GM10248 (cell line): ENCODE measurements at places on chromosomes 16 and 17.
A peak's percentile ranks its signal among the peaks of the same experiment; 100 is the strongest.

DNA sequence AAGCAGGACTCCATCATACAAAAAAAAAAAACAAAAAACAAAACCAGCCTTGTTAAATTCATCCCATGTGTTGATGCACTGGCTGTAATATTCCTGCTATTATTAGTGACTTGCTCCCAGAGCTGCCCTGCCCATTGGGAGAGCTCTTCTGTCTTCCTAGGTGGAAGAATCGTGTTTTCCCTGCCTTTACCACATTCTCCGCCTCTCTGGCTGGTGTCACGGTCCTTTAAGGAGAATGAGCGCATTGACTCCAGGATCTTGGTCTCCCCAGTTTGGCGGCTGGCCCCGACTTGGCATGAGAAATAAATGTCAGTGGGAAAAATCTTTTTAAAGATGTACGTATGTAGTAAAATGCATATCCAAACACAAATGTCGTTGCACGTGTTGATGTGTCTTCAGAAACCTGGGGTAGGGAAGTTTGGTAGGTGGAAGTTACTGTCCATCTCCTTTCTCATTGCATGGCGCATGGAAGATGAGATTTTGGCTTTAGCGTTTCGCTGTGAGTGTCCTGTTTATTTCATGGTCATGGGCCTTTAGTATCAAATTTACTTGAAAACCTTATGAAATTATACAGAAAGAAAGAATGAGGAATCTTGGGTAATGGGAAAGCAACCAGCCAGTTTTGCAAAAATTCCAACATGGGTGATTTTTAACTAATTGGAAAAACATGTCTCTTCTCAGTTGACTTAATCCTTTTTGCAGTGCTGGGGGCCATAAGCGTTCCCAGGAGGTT is 15.5 kb downstream of the RMI2 start:
- no peak for DNase-seq

- no peak for DNase-seq
These were observed 12.9 kb downstream of the TRIM37 start for GRCh38 chr17:59093702-59094231.

DNA sequence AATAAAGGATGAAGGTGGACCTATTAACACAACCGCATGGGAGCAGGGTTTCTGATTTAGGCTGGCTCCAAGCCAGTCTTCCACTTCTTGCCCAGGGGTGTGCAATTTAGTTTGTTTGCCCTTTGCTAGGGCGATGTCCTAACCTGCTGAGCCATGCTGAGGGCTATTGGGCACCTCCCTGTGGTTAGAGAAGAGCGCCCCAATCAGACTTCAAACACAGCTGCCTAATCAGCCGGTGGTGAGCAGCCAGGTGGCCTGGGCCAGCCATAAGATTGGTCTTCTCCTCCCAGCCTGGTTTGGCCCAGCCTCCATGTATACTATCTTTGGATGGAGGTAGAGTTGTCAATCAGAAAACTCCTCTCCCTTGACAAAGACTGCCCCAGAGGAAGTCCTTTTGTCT is 15.7 kb downstream of the TMEM94 start:
- DNase-seq: no peak

GRCh38 chr17:49967205-49967604 is 1.8 kb upstream of the DLX4 start:
- DNase-seq: no peak

DNA sequence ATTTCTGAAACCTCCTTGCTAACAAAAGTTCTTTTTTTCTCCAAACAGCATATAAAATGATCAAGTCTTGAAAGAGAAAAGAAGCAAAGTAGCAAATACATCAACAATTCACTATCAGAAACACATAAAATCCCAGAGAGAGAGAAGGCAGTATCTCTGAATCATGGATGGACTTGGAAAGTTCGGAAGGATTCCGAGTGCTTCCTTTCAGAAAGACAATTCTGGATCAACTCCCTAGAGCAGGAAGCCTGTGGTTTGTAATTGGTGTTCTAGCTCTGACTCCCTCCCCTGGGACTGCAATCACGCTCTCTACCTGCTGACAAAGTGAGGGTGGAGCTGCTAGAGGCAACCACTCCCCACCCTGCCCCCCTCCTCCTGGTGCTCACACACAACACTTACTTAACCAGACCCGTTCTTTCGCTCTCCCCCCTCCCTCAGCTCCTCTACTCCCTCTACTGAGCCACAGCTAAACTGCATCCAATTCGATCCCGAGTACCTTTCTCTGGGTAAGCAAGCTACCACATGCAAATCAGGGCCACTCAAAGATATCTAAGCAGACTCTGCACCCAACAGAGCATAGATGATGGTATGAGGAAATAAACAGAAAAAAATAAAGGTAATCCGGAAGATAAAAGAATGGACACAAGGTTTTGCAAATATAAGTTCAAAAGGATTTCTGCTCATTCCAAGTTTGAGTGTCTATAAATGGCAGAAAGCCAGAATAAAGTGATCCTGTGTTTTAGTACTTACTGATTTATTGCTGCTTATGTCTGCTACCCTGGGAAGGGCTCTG is at the start of gene RNF43:
TSS of gene RNF43 (minus strand) at position 235 of the 793 bp plus-strand sequence. CDS start 1,957 bp downstream, outside the sequence.
- DNase-seq: peak; percentile 92

DNA sequence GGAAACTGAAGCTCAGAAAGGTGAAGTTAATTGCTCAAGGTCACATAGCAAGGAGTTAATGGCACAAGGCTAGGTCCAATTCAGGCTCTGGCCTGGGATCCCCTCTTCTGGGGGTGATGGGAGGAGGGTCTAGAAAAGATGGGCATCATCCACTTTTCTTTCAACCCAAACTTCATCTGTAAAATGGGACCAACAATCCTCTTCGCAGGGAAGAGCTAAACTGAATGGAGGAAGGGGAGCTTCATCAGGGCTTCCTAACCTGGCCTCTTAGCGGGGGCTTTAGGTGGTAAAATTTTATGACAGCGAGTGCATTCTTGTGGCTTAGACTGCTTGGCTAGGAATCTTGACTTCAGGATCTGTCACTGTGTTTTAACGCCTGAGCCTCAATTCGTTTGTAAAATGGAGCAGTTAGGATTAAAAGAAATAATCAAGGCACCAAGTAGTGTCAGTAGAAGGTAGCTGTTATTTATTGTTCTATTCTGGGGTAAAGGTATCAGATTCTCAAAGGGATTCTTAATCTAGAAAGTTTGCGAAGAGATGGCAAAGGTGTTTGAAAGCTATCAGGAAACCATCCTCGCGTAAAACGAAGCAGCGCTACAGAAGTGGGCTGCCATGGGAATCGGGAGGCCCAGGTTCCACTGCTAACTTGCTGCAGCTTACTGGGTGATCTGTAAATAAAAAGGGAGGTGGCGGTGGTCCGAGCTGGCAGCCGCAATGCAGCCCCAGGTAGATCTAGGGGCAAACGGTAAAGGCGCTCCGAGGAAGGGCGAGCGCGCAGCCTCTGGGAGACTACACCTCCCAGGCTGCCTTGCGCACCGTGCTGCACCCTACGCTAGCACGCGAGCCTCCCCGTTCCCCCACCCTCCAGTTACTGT is 1.5 kb upstream of the SRCAP start:
- peak; percentile 95 for DNase-seq

DNA sequence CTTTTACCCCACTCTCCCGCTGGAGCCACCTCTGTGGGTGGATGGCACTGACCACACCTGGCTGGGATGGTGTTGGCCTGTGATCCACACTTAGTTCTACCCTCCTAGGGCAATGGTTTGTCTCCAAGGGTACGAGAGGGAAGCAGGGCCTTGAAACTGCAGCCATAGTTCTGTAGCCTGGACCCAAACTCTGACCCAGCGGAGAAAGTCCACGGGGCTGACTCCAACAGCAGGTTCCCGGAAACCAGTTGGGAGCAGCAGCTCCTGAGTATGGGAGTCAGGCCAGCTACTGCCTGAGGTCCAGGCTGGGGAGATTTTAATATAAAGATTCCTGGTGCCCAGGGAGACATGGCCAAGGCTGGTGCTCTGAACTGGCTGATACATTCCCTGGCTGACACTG is 23.6 kb upstream of the MTSS2 start:
- no peak for DNase-seq

GRCh38 chr16:72908362-72909167 is 139.4 kb downstream of the ZFHX3 start:
- DNase-seq: no peak

DNA sequence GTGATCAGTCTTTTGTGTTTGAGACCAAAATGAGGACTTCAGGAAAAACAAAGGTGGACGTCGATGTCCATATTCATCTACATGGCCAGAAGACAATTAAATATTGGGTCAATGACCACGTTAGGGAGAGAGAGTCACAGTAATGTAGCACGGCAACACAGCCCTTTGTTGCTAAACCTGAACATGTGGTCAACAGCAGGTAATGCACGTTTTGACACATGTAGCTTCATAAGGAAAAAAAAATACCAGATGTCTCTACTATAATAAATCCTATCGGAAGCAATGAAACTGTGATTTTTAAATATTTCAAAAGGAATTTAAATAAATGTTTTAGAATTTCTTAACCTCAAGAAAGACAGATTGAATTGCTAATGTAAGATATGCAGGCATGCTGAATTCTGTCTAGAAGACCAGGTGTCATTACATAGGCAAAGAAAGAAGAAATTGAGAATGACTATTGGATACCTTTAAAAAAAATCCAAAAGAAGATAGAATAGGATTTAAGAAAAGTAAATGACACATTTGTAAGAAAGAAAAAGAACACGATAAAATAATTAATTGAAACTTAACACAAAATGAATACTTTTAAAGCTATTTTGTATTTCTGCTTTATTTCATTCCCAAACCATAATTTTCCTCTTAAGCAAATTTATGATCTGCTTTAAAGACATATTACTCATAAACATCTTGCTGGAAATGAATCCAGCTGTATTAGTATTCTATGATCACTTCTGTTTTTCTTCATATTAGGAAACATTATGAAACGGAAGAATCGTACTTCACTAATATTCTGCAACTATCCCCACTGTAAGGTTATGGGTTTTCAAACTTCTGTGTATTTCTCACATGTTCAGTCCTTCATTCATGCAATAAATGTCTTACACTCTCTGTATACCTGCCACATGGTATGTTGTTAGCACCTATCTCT is 30.1 kb downstream of the ABCA8 start:
- no peak for DNase-seq

- no peak for DNase-seq
These were observed 13.4 kb downstream of the WFDC1 start for GRCh38 chr16:84308120-84308519.

GRCh38 chr17:1769822-1770477 is 8.1 kb downstream of the SERPINF1 start:
- no peak for DNase-seq

GRCh38 chr17:16878606-16879005 is 93.3 kb downstream of the TNFRSF13B start:
- no peak for DNase-seq

- no peak for DNase-seq
These were observed 6.0 kb upstream of the PRPF8 start for GRCh38 chr17:1690544-1691221.

DNA sequence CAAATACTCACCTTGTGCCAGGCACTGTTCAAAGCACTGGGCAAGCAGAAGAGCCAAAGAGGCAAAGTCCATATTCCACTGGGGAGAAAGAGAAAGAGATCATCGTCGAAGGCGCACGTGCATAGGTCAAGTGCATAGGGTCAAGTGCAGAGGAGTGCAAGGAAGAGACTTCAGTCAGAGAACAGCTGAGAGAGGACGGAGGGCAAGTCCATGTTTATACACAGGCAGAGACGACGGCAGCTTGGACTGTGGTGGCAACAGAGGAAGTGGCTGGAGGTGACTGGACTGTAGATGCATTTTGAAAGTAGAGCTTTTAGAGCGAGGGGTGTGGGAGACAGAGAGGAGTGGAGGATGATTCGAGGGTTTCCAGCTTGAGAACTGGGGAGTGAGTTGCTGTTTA is 74.7 kb upstream of the SDK2 start:
- DNase-seq: no peak

DNA sequence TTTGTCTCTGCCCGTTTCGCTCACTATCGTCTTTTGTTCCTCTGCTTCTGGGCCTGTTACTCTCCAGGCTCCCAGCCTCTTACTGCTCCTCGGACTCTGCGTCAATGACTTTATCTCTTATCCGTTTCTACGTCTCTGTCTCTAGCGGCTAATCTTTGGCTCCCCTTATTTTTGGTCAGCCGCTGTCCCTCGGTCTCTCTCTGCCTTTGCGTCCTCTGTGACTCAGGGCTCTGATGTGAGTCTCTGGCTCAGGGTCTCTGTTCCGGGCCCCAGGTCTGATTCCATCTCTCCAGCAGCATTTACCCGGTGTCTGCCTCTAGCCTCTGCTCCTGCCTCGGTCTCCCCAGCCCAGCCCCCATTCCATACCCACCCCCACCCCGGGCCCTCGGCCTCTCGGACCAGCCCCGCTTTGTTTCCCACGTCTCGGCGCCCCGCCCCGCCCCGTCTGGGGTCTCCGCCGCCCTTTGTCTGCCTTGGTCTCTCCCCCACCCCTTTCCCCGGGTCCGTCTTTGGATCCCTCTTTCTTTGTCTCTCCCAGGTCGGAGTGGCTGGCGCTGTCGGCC is 547 bp upstream of the ZNF48 start:
- no peak for DNase-seq

- no peak for DNase-seq
These were observed 2.4 kb downstream of the ABAT start for GRCh38 chr16:8676737-8677375.

DNA sequence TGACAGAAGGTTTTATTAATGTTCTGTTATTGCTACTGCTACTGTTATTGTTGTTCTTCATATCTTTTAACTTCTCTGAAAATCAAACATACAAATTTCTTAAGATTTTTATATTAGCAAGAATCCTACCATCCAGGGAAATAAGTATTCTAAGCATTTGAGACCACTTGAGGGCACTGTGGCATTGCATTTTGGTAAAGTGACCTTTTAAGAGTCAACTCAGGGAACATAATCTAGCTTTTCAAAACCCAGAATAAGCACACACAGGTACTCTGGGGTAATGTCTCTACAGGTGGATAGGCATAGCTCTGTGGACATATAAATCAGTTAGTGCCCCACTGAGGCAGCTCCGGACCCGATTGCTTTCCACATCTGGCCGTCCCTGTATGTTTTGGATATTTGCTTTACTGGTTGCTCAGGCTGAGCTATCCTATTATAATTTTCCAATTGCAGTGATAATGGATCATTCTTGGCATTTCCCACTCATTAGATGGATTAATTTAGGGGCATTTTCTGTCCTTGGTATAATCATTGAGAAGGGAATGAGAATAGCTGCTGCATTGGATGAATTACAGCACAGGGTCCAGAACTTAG is 1425.1 kb upstream of the CDH8 start:
- DNase-seq: no peak

GRCh38 chr16:11497851-11498289 is 88.8 kb downstream of the LITAF start:
- no peak for DNase-seq

GRCh38 chr17:79630126-79630525 is 19.3 kb upstream of the RBFOX3 start:
- DNase-seq: no peak

GRCh38 chr16:50067290-50067853 is 1.6 kb downstream of the HEATR3 start:
- peak; percentile 41 for DNase-seq

- DNase-seq: no peak
These were observed 303.7 kb upstream of the TNRC6C start for GRCh38 chr17:77654850-77655249.

DNA sequence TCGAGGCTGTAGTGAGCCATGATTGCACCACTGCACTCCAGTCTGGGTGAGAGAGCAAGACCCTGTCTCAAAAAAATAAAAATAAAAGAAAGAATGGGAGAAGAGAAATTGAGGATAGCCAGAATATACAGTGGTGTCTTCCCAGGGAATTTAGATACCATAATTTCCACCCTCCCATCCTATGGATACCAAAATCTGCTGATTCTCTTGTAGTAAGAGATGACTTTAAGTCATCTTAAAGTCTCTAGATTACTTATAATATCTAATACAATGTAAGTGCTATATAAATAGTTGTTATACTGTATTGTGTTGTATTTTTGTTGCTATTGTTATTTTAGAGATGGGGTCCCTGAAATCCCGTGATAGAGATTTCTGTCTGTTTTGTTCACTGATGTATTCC is 1.5 kb upstream of the ERAL1 start:
- DNase-seq: no peak
